ENCODE measurements at places on chromosomes 7 and 10.
A peak's percentile ranks its signal among the peaks of the same experiment; 100 is the strongest.

GRCh38 chr10:1961989-1962388 is 224.7 kb upstream of the ADARB2 start:
- no peak for DNase-seq

- DNase-seq = no peak
Measured at GRCh38 chr7:14309432-14309831, 320.0 kb upstream of the ETV1 start.

DNA sequence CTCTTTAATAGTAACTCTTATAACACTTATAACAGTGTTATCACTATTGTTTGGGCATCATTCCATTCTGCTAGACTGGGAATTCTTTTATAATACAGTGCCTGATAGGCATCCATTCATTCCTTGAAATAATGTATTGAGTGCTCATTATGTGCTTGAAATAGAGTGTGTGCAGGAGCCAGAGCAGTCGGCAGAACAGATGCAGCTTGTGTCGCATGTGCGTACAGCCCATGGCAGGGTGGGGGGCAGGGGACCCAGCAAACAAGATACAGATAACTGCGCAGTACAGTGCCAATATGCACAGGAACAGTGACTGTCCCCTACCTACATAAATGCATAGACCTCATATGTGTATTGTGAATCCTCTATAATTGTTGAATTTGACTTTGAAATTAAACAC is 99.3 kb downstream of the KAT6B start:
- no peak for DNase-seq

GRCh38 chr7:30986738-30987137 is 23.0 kb downstream of the GHRHR start:
- DNase-seq = no peak

- DNase-seq = no peak
Measured at GRCh38 chr7:106285855-106286492, 1.2 kb upstream of the NAMPT start.

GRCh38 chr7:151083071-151083823 is at the start of gene TMUB1:
TMUB1 (minus strand) TSS chr7:151083493; CDS start chr7:151082563, 930 bp downstream.
- peak; percentile 62 for DNase-seq

DNA sequence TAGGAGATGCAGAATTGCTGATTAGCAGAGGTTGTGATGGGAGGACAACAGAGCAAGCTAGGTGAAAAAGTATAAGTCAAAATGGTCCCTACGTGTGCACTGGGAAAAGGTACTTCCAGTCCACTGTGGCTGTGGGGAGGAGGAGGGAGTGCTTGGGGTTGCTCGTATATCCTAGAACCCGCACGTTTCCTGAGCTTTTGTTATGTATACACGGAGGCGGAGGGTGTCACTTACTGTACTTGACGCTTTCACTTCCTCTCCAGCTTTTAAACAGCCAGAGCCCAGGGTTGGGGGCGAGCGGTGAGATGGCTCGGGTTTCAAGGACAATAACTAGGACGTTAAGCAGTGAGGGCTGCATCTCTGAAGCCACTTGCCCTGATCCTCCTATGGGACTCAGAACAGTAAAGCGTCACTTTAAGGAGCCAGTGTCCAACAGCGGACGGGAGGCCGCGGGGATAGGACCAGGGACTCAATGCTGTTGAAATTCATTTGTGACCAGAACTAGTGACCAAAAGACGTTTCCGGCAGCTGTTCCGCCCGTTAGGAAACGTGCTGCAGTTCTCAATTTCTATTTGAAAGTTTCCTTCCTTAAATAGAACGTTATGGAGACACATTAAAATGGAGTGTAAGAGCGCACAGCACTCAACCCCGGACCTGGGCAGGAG is 985 bp upstream of the ETV1 start:
- no peak for DNase-seq

GRCh38 chr10:3500408-3500856 is 284.6 kb downstream of the KLF6 start:
- no peak for DNase-seq

DNA sequence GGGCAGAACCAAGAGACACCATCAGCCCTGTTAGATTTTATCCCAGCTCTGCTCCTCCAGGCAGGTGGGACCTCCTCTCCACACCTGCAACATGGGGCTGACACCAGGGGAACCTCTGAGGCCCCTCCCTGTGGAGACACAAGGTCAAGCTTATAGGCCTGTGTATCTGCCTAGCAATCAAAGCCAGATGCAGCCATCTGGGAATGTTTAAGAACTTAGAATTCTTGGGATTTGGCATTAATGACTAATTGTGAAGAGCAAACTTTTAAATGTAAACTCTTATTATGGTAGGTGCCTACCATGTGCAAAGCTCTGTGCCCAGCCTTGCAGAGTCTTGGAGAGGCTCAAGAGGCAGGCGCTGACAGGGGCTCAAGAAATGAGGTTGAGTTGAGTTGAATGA is 52.1 kb downstream of the TBATA start:
- no peak for DNase-seq

DNA sequence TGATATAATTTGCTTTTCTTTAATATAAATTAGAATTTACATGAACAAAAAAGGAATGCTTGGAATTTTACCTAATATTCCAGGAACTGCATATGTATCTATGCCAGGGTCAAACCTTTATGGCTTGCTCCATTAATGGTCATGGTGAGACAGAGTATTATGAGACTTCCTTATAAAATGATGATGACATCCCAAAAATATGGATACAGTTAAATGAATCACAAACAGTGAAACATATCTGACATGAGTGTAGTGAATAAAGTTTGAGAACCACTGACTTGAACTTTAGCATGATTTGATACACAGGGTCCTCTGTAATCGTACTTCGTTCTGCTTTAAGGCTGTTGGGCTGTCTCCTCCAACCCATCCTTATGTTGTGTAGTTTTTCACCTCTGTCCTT is 51.8 kb downstream of the MARCHF5 start:
- no peak for DNase-seq

GRCh38 chr7:6271694-6272440 is 557 bp downstream of the CYTH3 start:
- no peak for DNase-seq

Data from stimulated activated CD4-positive, alpha-beta T cell treated with anti-CD3 and anti-CD28 coated beads, Interleukin-1b, Interleukin-23, amount 100 ng/mL, for 1 hour (primary cell).